ENCODE measurements at places on chromosomes 5 and 9.

DNA sequence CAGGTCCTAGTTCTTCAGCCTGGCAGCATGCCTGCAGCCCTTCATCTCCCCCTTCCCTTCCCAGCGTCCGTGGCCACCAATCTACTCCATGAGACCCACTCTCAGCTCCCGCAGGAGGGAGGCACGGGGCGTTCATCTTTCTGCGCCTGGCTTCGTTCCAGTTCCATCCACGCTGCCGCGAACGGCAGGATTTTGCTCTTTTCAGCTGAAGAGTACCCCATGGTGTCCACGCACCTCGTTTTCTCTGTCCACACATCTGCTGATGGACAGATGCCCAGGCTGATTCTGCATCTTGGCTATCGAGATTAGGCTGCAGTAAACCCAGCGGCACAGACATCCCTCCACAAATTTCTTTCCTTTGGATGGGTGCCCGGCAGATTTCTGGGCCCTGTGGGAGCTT, 30.5 kb upstream of the NKD2 start:
- no peak for DNase-seq

- DNase-seq: no peak
Measured at GRCh38 chr5:153823036-153823435, 215.7 kb downstream of the FAM114A2 start.

DNA sequence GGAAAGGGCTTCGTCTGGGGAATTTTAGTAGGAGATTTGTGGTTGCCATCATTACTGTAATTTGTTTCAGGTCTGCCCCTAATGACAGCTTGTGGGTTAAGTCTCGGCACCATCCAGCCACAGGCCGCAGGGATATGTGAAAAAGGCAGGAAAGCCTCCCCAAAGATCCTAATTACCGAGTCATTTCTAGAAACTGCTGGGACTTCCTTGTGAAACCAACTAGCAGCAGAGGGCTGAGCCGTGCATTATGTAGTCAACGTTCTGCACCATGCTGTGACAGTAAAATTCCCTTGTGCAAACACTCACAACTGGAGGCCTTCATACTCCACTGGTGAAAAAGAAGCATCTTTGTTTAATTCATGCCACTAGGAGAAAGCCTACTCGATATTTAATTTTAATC, 230.3 kb downstream of the MPDZ start:
- DNase-seq: no peak

DNA sequence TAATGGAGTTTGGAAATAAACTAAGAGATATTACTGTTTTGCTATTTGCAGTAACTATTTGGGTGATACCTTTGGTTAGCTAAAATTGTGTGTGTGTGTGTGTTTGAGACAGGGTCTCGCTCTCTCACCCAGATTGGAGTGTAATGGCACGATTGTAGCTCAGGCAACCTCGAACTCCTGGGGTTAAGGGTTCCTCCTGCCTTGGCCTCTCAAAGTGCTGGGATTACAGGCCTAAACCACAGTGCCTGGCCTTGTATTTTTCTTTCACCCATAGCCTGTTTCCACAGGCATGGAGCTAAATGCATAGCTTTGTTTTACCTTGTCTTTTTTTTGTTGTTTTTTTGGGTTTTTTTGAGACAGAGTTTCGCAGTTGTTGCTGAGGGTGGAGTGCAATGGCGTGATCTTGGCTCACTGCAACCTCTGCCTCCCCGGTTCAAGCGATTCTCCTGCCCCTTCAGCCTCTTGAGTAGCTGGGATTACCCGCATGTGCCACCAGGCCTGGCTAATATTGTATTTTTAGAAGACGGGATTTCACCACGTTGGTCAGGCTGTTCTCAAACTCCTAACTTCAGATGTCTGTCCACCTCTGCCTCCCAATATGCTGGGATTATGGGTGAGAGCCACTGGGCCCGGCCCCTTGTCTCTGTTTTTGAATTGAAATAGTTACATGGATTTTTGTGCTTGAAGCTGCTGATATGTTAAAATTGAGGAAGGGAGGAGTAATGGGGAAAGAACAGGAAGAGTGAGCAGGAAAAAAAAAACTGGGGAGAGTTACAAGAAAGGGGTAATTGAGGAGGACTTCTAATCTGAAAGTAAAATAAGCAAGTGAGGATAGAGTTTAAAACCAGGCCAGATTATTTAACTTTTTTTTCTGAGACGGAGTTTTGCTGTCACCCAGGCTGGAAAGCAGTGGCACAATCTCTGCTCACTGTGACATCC, 5.7 kb downstream of the GPBP1 start:
- no peak for DNase-seq

DNA sequence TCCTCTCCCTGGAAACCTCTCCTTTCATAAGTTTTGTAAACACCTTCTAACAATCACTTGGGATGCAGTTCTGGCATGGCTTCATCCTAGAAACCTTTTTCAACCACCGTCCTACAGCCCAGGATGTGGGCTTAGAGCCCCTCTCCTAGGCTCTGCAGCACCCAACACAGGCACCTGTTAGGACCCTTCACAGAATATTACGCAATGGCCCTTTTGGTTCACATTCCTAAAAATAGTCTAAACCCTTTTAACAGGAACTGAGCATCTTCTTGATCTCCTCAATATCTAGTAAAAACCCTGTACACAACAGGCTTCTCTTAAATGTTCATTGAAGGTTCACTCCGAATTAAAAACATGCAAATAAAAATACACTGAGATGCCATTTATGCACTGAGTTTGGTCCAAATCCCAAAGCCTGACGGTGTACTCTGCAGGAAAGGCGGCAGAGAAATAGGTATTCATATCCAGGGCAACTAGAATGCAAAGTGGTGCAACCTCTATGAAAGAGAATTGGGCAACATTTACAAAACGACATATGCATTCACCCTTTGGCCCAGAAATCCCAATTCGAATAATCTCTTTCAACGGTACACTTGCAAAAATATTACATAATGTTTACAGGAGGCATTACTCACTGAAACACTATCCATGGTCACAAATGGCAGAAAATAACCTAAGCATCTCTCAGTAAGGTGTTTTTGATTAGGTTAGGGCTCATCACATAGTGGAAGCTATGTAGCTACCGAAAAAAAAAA, 169.3 kb downstream of the SEMA5A start:
- no peak for DNase-seq

- DNase-seq: no peak
Measured at GRCh38 chr5:120150770-120151169, 313.3 kb upstream of the PRR16 start.

DNA sequence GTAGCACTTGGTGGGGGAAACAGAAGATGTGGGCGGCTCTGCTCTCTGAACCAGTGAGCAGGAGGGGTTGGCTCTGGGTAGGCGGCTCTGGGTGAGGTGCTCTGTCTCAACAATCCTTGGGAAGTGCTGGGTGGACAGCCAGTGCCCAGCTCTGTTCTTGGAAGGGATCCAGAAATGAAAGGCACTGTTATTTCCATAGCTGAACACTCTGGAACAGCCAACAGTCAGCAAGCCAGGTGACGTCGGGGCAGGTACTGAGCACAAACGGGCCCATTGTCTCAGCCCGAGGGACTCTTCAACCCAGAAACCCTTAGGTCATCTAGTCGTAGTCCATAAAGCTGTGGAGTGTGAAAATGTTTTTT, 36.3 kb downstream of the OLFM1 start:
- DNase-seq: no peak

GRCh38 chr9:22169243-22169642, 160.1 kb upstream of the CDKN2B start:
- peak; percentile 56 for DNase-seq

DNA sequence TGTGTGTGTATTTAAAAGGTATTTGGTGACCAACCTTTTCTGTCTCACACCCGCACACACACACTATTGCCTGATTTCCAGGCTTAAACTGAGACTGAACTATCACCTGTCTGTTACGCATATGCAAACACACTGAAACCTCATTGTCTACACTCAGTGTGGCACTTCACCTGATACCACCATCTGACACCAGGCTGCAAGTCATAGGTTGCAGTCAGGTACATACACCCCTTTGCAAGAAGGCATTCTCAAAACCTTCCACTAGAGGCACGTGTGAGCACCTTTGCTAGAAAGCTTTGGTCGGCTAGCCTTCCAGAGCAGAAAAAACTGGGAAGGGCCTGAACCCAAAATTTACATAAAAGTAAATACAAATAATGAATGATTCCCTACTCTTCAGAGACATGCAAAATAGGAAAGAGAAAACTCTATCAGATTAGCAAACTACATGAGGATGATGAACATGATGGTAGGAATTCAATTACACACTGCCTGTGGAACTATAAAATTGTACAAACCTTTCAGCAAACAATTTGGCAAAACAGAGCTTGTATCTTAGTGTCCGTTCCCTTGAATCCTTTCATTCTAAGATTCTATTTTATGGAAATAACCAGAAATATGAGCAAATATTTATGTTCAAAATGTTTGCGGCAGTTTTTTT, 5.9 kb upstream of the FOXD1 start:
- DNase-seq: no peak

DNA sequence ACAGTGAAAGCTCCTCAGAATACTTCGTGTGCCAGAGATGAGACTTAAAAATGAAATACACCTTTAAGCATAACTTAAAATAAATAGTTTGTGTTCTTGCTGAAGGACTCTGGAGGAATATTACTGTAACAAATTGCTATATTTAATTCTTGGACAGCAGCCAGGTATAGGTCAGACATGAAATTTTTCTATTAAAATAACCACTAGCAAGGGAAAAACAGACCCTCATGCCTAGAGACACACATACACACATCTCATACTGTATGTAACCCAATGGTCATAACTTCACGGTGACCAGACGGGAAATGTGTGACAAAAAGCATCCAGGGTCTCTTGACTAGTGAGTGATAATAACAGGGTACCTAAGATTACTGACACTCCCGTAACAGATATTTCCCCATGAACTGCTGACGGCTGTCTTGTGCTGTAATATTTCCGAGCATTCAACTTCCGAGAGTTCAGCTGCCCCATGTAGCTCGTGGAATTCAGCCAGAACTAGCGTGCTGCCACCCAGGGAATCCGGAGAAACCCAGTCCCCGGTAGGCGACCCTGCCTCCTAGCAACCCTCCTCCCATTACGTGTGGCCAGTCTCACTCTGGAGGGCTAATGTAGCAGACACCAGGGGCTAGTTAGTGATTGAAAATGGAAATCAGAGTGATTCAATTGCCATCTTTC, 2295.1 kb upstream of the WWC1 start:
- no peak for DNase-seq

DNA sequence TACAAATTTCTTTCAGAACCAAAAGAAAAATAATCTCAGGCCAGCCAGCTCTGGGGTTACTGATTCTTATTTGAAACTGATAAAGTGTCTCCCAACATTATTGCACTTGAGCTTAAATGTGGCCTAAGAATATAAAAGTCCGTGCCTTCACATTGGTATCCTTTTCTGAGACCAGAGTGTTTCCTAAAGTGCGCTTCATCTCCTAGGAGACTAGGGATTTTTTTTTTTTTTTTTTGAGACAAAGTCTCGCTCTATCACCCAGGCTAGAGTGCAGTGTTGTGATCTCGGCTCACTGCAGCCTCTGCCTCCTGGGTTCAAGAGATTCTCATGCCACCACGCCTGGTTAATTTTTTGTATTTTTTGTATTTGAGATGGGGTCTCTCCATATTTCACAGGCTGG, 23.6 kb upstream of the KCNIP1 start:
- DNase-seq: no peak

- DNase-seq: no peak
Measured at GRCh38 chr5:142120247-142120935, 11.8 kb downstream of the NDFIP1 start.

- no peak for DNase-seq
Measured at GRCh38 chr9:17065062-17065461, 69.8 kb upstream of the CNTLN start.

GRCh38 chr9:14314424-14314928, 535 bp upstream of the NFIB start:
- DNase-seq: peak; percentile 75

- no peak for DNase-seq
Measured at GRCh38 chr5:43652537-43653302, 49.7 kb downstream of the NNT start.

DNA sequence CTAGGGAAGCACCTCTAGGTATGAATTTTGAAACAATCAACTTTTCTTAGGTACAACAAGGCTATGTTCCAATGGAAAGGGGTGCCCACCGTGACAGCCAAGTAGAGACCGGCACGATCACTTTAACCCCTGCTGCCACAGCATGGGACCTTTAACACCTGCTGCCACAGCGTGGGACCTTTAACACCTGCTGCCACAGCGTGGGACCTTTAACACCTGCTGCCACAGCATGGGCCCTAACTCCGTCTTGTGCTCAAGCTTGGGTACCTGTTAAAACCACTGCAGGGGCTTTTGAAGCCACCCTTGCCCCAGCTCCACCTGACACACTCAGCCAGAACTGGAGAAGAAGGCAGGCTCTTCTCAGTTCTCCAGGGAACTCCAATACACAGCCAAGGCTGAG, 18.2 kb upstream of the MXD3 start:
- DNase-seq: no peak

- no peak for DNase-seq
Measured at GRCh38 chr5:59491945-59492344, 401.6 kb downstream of the PDE4D start.

DNA sequence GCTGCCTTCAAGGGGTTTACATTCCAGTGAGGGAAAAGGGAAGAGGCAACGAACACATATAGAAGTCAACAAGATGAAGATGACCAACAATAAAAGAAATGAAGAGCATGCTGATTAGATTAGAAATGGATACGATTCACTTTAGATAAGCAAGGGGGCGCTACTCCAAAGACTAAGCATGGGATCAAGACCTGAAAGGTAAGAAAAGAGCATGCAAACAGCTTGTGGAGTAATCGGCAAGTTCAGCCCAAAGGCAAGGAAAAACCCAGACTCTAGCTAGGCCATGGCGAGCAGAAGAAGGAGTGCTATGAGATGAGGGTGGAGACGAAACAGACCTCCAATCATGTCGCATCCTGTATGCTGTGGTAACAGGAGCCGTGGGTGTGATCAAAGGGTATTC, 124.4 kb downstream of the FANCC start:
- DNase-seq: no peak

- no peak for DNase-seq
Measured at GRCh38 chr5:154162539-154163151, 27.9 kb upstream of the GALNT10 start.

DNA sequence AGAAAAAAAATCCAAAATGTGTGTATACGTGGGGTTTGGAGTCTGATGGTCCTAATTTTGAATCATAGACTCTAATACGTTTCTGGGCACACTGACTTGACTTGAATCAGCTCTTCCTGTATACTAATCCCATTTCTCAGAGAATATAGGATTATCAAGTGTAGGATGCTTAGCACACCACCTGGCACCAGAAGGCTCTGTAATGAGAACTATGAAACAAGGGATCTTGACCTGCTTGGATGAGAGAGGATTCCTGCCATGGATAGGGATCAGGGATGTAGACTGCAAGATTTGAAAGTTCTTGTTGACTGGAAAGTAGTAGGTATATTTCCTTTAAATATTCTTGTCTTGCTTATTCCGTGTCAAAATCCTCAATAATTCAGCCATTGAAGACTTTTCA, 7.8 kb downstream of the HSPA4 start:
- no peak for DNase-seq
